ENCODE measurements at places on chromosomes 1 and 21. TPM values are rescaled to one million over a fixed set of nuclear protein-coding genes. Genes with fewer than 3 reads are reported as not detected.

DNA sequence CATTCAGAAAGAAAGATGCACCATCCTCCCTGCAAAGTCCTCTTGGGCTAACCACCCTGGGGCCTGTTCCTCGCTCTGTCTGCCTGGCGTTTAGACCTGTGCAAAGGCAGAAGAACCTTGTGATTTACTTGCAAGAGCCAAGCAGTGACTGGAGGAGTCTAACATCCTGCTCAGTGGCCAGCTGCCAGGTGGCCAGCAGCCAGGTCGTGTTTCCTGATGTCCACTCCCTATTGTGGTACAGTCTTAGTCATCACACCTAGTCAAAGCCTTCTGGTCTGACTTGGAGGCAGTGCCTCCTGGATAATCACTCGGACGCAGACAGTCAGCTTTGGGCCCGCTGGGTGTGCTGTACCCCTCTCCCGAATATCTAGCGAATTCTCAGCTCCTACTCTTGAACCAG lies 118.1 kb downstream of the PGBD5 start:
- DNase-seq: no peak

DNA sequence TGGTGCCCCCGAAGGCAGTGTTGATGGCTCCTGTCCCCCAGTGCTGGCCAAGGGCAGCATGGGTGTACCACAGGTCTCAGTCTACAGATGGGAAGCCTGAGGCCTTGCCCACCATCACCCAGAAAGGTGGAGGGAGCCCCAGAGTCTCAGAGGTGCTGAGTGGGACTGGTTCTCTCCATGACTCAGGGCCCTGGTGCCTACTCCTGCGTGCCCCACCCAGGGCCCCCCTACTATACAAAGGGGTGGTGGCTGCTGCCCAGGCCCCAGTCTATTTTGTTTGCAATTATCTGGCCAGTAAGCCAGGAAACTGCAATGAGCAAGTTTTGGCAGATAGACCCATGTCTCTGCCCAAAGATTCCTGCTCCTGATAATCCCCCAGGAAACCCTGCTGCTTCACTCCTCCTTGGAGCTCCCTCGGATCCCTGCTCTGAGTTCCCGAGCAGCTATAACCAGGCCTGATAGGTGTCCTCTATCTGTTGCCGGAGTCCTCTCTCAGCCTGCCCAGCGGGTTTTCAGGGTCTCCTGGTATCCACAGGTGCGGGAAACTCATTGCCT lies 41.7 kb downstream of the EDN2 start:
- no peak for DNase-seq

- DNase-seq: no peak
Measured at GRCh38 chr1:223228931-223229528, 86.0 kb upstream of the TLR5 start.

DNA sequence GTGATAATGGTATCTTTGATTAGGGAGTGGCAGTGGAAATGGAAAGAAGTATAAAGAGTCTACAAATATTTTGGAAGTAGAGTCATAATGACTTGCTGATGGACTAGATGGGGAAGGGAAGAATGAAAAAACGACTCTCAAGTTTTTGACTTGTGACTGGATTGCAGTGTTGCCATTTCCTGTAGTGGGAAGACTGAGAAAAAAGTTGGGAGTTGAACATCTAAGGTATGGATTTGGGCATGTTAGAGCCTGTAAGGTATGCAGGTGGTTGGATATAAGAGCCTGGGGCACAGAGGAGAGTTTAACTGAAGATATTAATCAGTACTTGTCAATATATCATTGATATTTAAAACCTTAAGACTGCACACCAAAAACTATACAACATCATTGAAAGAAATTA lies 19.4 kb downstream of the DNM3 start:
- DNase-seq: no peak

Gene SELENON
- 141 TPM for polyA plus RNA-seq

Gene SERINC2
- 8.7 TPM for polyA plus RNA-seq
